ENCODE measurements at places on chromosomes 6 and 20. TPM values are rescaled to one million over a fixed set of nuclear protein-coding genes. Genes with fewer than 3 reads are reported as not detected.

DNA sequence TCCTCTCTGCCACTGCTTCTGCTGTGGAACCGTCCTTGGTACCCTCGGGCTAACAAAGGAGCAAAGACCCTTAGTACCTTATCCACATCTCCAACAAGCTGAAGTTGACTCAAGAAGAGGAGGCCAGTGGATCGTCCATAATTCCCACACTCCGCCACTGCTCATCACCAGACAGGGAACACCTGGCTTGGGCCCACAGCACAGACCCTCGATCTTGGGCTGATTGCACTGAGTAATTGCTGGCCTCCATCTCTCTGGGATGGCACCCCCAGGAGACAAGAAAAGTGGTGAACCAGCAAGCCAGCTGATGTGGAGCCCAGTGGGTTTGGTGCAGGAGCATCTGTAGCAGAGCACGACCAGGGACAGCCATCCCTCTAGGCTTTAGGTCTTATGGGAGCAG, 109.4 kb upstream of the GRIK2 start:
- DNase-seq: no peak
- no peaks in the 10 kb centered on the region for H3K4me1 ChIP-seq
- no peak overlapping the region for H3K4me3 ChIP-seq
- no peak overlapping the region for H3K27ac ChIP-seq
- no peaks in the 10 kb centered on the region for H3K27me3 ChIP-seq

- no peak for DNase-seq
- no peak overlapping the region for H3K4me3 ChIP-seq
- H3K4me1 ChIP-seq: no peaks in the 10 kb centered on the region
- no peak overlapping the region for H3K27ac ChIP-seq
- H3K27me3 ChIP-seq: no peaks in the 10 kb centered on the region
Measured at GRCh38 chr6:70474751-70475150, 61.4 kb downstream of the FAM135A start.

Gene OGFR
- total RNA-seq: 73.6 TPM

- H3K27me3 ChIP-seq: no peaks in the 10 kb centered on the region
- no peak for DNase-seq
- H3K27ac ChIP-seq: no peak overlapping the region
- H3K4me1 ChIP-seq: peaks cover 8% of the 10 kb centered on the region
Measured at GRCh38 chr6:99350573-99350972, 1.1 kb upstream of the FAXC start.

DNA sequence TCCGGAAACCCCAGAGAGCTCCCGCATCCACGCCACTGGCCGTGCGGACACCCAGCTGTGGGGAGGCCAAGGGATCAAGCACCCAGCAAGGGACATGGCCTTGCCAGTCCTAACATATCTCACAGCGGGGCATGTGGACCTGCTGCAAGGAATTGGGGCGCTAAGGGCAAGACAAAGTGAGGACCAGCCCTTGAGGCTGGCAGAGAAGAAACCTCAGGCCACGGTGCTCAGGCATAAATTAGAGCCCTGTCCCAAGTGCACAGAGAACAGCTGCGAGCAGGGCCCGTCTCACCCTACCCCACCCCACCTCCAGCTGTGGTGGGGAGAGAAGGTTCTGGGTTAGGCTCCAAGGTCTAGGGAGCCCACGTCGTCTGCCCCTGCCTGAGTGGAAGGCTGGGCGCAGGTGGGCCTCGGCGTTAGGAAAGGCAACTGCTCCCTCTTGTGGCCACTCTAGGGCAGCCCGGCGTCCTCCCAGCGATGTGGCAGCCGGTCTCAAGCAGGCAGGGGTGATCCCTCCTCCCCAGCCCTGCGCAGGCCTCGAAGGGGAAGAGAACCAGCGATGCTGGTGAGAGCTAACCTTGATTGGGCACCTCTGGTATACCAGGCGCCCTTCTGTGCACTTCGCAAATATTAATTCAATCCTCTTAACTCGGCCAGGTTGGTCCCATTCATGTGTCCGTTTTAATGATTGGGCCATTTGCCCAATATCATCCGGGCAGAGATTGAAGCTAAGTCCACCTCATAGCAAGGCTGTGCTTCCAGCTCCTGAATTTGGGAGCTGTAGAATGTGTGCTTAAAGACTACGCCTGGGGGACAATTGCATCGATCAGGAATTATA, 235.8 kb downstream of the NFATC2 start:
- H3K27ac ChIP-seq: no peak overlapping the region
- DNase-seq: peak; percentile 62
- no peak overlapping the region for H3K4me3 ChIP-seq
- H3K36me3 ChIP-seq: no peaks in the 10 kb centered on the region

Gene RIPPLY2
- not detected for total RNA-seq

DNA sequence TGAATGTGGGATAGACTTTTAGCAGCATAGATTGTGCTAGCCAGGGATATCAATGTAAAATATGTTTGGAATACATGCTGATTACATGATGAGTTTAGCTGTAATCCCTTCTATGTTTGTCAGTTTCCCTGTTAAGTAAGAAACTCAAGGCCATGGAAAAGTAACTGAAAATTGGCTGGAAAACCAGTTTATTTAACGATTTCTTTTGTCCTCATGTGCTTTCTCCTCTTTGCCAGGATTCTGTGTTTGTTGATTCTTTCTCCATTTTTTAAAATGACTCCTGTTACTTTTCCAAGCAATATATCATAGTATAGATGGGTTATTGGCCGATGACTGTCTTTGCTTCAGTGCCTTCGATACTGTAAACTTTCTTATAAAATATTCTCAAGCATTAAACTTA, 87.5 kb downstream of the SAMD5 start:
- H3K4me1 ChIP-seq: no peaks in the 10 kb centered on the region
- H3K27me3 ChIP-seq: no peaks in the 10 kb centered on the region
- no peak for DNase-seq
- no peak overlapping the region for H3K4me3 ChIP-seq
- no peak overlapping the region for H3K27ac ChIP-seq

DNA sequence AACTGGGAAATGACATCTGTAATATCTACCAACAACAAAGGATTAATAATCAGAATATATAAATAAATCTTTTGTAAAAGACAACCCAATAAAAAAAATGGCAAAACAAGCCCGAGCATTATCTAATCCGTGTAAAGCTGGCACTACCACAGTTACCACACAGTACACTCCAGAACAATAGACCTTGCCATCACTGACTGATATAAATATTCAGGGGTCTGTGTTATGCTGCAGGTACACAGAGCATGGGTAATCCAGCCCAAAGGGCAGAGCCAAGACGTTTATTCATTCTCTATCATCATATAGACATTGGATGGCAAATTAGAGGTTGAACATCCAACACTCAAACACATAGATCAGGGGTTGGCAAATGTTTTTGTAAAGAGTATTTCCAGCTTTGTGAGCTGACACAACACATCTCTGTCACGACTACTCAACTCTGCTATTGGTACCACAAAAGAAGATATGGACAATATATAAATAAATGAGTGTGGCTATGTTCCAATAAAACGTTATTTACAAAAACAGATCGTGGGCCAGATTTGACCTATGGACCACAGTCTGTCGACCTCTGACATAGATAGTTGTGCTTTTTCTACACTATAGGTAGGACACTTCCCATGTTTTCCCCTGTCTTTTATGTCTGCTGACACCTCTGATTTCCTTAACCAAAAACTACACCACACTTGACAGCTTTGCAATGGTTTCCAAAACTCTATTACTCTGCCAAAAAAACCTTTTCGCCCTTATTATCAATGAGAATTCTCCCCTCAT, 4.5 kb downstream of the NCOA6 start:
- H3K4me1 ChIP-seq: peaks cover 11% of the 10 kb centered on the region
- no peak for DNase-seq
- no peak overlapping the region for H3K27ac ChIP-seq
- no peaks in the 10 kb centered on the region for H3K27me3 ChIP-seq
- no peak overlapping the region for H3K4me3 ChIP-seq

Gene LY6G6D
- total RNA-seq: not detected

- H3K4me3 ChIP-seq: no peak overlapping the region
- no peaks in the 10 kb centered on the region for H3K36me3 ChIP-seq
- H3K27ac ChIP-seq: no peak overlapping the region
- H3K27me3 ChIP-seq: no peaks in the 10 kb centered on the region
- no peak for DNase-seq
Measured at GRCh38 chr6:143215771-143216170, 155.1 kb downstream of the AIG1 start.

Data from HCT116 (cell line).